ENCODE measurements at places on chromosomes 12 and 14.

DNA sequence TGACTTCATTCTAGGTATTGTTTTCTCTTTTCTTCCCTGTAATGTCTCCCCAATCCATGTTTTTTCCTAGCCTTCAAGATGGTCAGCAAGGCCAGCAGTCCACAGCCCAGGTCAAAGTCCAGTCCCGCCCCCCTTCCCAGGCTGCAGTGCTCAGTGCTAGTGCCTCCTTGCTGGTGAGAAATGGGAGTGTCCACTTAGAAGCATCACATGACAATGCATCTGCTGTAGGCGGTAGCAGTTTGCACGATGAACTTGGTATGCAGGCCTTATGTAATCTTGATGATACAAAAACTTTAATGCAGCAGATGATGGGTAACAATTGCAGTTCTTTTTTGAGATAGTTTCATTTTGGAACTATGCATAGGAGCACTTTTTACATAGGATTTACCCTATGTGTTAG is 88.4 kb downstream of the PCNX1 start:
- no peak for DNase-seq

DNA sequence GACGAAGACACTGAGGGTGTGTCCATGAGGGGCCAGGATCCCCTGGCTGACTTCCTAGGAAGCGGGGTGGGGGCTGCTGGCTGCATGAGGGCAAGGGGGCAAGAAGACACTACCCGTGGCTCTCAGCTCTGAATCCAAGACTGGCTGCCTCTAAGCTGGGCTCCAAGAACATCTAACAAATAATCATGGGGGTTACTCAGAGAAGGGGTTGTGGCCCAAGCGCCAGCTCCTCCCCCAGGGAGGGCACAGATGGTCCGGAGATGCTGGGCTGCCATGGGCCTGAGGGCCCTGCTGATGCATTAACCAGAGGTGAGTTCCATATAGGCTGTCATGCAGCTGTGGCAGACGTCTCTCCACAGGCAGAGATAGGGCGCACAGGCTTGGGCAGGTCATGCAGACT is 14.3 kb downstream of the SYNDIG1L start:
- DNase-seq, result no peak

GRCh38 chr14:68975667-68976066 is 3.4 kb downstream of the ACTN1 start:
- no peak for DNase-seq

DNA sequence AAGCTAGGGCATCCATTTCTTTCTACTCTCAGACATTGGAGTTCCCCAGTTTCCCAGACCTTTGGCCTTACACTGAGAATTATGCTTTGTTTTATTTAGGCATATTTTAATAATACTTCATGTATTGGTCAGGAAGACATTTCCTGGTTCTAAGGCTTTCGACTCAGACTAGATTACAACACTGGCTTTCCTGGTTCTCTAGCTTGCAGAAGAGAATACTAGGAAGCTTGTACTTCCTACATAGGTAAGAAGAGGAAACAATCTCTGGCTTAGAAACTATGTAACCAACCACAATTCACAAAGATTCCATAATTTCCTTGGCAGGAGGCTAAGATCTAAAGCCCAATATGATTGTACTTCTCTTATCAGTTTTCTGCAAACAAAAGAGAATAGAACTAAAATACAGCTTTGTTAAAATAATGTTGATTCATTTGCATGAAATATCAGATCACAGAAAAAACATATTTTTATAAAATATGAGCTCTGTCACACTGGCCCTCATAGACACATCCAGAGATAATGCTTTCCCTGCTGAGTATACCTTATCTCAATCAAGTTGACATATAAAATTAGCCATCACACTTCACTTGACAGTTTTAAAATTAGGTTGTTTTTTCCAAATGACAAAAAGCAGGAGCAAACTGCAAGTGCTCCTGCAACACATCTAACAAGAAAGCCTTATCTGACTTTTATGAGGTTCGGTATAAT is 30.5 kb downstream of the CLEC2D start:
- DNase-seq, result no peak

GRCh38 chr14:58825606-58826005 is 187.8 kb downstream of the DACT1 start:
- no peak for DNase-seq

GRCh38 chr12:123471374-123472068 is 13.6 kb downstream of the SNRNP35 start:
- DNase-seq, result no peak
